ENCODE measurements at places on chromosomes 16 and 17. TPM values are rescaled to one million over a fixed set of nuclear protein-coding genes. Genes with fewer than 3 reads are reported as not detected.

DNA sequence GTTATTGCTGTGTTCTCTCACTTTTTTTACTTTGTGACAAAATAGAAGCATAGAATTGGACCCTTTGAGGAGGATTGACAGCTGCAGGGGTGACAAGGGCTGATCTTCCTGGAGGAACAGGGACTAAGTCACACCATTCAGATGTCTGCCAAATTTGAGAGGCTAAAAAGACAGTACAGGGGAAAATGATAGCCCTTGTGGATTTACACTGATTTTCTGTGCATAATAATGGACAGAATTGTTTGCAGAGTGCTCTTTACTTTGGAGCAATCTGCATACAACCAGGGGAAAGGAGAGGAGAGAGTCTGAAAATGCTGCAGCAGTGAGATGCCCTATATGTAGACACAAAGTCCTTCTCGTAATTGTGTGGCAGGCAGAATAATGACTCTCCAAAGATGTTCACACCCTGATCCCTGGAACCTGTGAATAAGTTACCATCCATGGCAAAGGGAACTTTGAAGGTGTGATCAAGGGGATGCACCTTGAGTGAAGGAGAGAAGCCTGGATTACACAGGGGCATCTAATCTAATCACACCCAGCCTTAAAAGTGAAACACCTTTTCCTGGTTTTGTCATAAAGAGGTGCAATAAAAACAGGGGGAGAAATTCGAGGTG, 221.4 kb upstream of the CPHXL start:
- no peaks in the 10 kb centered on the region for H3K4me1 ChIP-seq
- H3K4me3 ChIP-seq, result no peak overlapping the region
- H3K36me3 ChIP-seq, result no peaks in the 10 kb centered on the region
- DNase-seq, result no peak

- H3K27me3 ChIP-seq, result no peaks in the 10 kb centered on the region
- no peaks in the 10 kb centered on the region for H3K36me3 ChIP-seq
- H3K27ac ChIP-seq, result no peak overlapping the region
- no peaks in the 10 kb centered on the region for H3K4me1 ChIP-seq
- peak; percentile 45 for DNase-seq
These were observed 94.3 kb downstream of the SSH2 start for GRCh38 chr17:29835435-29836351.

DNA sequence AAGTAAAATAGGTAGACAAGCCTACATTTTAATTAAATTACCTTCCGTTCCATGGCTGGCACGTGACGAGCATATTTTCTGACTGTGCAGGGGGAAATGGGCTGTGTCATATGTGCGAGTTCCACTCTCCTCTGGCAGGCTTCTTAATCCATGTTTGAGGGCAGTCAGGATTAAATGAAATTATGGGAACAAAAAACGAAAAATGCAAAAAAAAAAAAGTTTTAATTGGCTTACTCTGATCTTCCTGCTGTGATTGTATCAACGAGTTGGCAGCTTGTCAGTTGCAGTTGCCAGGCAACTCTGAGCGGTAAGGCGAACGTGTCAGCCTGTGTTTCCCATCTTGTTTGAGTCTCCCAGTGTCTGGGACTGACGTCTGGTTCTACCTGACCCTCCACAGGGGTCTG, 302.9 kb upstream of the XYLT1 start:
- no peaks in the 10 kb centered on the region for H3K36me3 ChIP-seq
- DNase-seq, result peak; percentile 27
- H3K27me3 ChIP-seq, result no peaks in the 10 kb centered on the region
- no peak overlapping the region for H3K27ac ChIP-seq

DNA sequence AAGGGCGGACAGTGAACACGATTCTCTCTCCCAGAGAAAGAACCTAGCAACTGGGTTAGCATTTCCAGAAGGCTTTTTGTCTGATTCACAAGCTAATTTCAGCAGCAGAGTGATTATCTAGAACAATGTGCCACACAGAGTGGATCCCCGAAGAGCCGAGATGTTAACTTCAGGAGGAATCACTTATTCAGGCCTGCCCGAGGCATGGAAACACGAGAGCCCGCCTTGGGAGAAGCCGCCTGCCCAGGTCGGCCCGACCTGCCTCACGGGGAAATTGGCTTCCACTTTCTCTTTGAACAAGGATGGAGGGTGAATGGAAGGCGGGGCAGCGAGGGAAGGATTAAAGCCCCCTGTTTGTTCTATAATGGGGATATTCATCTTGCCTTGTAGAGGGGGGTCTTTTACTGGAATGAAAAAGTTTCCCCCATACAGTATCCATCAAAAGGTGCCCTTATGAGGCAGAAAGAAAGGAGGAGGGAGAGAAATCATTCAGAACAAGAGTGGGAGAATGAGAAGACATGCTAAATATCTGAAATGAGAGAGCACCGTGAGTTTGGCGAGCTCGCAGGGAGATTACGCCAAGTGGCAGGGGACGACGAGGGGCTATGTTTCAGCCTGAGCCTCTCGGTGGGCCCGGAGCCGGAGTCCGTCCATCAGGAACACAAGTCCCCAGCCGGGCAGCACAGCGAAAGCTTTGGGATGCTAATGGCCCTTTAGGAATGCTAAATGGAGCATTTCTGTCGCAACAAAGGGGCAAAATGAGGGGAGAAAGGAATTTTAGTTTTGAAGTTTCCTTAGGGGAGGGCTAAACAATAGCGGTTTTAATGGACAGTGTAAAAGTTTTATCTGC, 33.0 kb downstream of the NTN1 start:
- no peak overlapping the region for H3K4me3 ChIP-seq
- DNase-seq, result no peak
- H3K27me3 ChIP-seq, result no peaks in the 10 kb centered on the region
- no peaks in the 10 kb centered on the region for H3K4me1 ChIP-seq

GRCh38 chr16:56206951-56207350, 15.7 kb downstream of the GNAO1 start:
- no peaks in the 10 kb centered on the region for H3K27me3 ChIP-seq
- no peaks in the 10 kb centered on the region for H3K4me1 ChIP-seq
- no peak overlapping the region for H3K27ac ChIP-seq
- no peak overlapping the region for H3K4me3 ChIP-seq
- no peak for DNase-seq

DNA sequence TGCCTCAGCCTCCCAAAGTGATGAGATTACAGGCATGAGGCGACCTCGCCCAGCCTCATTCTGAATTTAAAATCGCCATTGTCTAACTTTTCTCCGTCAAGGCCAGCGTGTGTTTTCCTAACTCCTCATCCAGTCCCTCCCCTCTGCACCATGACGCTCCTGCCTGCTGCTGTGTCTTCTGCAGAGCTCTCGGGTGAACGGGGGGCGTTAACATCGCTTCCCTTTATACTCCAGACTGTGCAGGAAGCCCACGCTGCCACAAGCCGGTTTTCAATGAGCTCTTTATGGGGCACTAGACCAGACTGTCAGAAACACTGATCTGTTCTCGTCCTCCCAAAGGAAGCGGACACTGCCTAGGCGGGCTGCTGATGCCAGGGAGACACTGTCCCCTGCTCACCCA, 13.2 kb downstream of the AANAT start:
- no peaks in the 10 kb centered on the region for H3K36me3 ChIP-seq
- H3K27ac ChIP-seq, result peak overlapping the region; percentile 79
- H3K4me1 ChIP-seq, result no peaks in the 10 kb centered on the region
- no peak overlapping the region for H3K4me3 ChIP-seq

PRR35 gene
- total RNA-seq, result not detected

AANAT gene
- not detected for total RNA-seq

TUBB3 gene
- 21.0 TPM for total RNA-seq
